Activated CD4-positive, alpha-beta T cell treated with anti-CD3 and anti-CD28 coated beads for 36 hours (primary cell): ENCODE measurements at places on chromosomes 11 and 22. TPM values are rescaled to one million over a fixed set of nuclear protein-coding genes. Genes with fewer than 3 reads are reported as not detected.

GRCh38 chr11:36540998-36541397, 26.8 kb upstream of the RAG1 start:
- H3K27me3 ChIP-seq: peaks cover 2% of the 10 kb centered on the region
- H3K4me3 ChIP-seq: no peak overlapping the region
- H3K4me1 ChIP-seq: no peaks in the 10 kb centered on the region

GRCh38 chr11:47523490-47524225, 29.3 kb downstream of the CELF1 start:
- H3K27me3 ChIP-seq: no peaks in the 10 kb centered on the region
- H3K4me3 ChIP-seq: peak overlapping the region; percentile 32
- peaks cover 72% of the 10 kb centered on the region for H3K4me1 ChIP-seq
- DNase-seq: peak; percentile 67
- peaks cover 11% of the 10 kb centered on the region for H3K36me3 ChIP-seq
- peak overlapping the region; percentile 85 for H3K27ac ChIP-seq

- peak; percentile 44 for DNase-seq
- H3K4me1 ChIP-seq: peaks cover 35% of the 10 kb centered on the region
- H3K36me3 ChIP-seq: no peaks in the 10 kb centered on the region
- H3K27ac ChIP-seq: peak overlapping the region; percentile 21
- peaks cover 36% of the 10 kb centered on the region for H3K27me3 ChIP-seq
Observed at GRCh38 chr11:128687321-128687720, 6.6 kb upstream of the FLI1 start.

DNA sequence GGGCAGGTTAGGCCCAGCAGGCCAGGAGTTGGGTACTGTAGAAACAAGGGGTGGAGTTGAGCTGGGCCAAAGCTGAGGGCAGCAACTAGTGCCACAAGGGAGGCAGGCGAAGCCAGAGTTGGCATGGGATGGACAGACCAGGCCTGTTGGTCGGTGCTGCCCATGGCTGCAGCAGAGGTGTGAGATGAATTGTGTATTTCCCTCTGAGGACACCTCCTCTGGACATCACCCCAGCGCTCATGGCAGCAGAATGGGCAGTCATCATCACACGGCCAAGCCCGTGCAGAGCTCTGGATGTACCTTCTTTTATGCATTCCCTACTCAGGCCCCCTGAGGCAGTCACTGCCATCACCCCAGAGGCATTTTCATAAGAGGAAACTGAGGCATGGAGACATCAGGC, 20.3 kb downstream of the TAB1 start:
- H3K27ac ChIP-seq: no peak overlapping the region
- no peak for DNase-seq
- H3K27me3 ChIP-seq: no peaks in the 10 kb centered on the region
- H3K4me3 ChIP-seq: no peak overlapping the region
- H3K36me3 ChIP-seq: peaks cover 37% of the 10 kb centered on the region

OR4C15 gene
- not detected for total RNA-seq

DNA sequence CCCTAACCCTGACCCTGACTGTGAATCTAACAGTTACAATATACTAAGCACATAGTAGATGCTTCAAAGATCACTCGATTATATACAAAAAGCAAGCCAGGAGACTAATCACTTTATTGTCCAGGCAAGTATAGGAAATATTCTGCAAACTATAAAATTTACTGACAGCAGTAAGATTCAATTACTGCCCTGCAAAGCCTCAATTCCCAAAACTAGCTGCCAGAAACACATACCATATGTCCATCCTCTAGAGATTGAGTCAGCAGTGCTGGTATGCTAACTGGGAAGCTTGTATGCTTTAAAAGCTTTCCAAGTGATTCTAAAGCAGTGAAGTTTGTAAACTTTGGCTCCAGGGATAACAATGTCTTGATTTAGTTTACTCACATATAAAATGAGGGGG, 26.1 kb downstream of the CSTF3 start:
- H3K27ac ChIP-seq: no peak overlapping the region
- DNase-seq: no peak
- no peaks in the 10 kb centered on the region for H3K27me3 ChIP-seq
- H3K4me1 ChIP-seq: peaks cover 2% of the 10 kb centered on the region
- peaks cover 9% of the 10 kb centered on the region for H3K36me3 ChIP-seq

DNA sequence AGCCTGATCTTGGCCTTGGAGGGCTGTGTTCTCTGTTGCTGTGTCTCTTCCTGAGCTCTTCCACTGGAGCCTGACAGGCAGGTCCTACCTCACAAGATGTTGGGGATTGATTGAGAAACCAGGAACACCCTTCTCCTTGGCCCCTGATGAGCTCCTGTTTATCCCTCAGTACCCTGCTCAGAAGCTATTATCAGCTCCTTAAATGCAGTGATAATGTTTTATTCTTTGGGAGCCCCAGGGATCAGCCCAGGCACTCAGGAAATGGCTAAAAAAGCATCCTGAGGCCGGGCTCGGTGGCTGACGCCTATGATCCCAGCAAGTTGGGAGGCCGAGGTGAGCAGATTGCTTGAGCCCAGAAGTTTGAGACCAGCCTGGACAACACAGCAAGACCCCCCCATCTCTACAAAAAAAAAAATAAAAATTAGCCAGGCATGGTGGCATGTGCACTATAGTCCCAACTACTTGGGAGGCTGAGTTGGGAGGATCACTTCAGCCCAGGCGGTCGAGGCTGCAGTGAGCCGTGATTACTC, 4.9 kb upstream of the PHLDA2 start:
- no peak for DNase-seq
- H3K4me1 ChIP-seq: peaks cover 17% of the 10 kb centered on the region
- H3K36me3 ChIP-seq: peaks cover 20% of the 10 kb centered on the region
- H3K27ac ChIP-seq: no peak overlapping the region

GRCh38 chr11:100890789-100891188, 203.7 kb downstream of the ARHGAP42 start:
- no peaks in the 10 kb centered on the region for H3K36me3 ChIP-seq
- H3K4me1 ChIP-seq: no peaks in the 10 kb centered on the region
- no peak overlapping the region for H3K27ac ChIP-seq
- DNase-seq: no peak
- H3K27me3 ChIP-seq: no peaks in the 10 kb centered on the region

DNA sequence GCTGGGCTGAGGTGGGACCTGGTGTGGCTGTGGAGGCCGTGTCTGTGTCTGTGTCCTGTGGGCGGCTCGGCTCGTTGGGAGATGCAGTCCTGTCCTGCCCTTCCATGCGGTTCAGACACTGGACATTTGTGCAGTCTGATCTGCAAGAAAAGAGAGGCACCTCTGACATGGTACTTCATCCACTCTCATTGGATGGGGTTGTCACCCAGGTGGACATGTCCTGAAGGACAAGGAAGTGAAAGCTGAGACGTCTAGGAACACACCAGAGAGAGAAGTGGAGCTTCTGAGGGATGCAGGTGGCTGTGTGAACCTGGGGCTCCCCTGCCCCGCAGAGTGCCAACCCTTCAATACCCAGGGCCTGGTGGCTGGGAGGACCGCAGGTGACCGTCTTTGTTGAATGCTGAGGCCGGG, 18.4 kb downstream of the TBX1 start:
- H3K4me1 ChIP-seq: peaks cover 8% of the 10 kb centered on the region
- no peaks in the 10 kb centered on the region for H3K36me3 ChIP-seq
- no peak for DNase-seq
- H3K27me3 ChIP-seq: peaks cover 13% of the 10 kb centered on the region

SCGB2A2 gene
- not detected for total RNA-seq

DNA sequence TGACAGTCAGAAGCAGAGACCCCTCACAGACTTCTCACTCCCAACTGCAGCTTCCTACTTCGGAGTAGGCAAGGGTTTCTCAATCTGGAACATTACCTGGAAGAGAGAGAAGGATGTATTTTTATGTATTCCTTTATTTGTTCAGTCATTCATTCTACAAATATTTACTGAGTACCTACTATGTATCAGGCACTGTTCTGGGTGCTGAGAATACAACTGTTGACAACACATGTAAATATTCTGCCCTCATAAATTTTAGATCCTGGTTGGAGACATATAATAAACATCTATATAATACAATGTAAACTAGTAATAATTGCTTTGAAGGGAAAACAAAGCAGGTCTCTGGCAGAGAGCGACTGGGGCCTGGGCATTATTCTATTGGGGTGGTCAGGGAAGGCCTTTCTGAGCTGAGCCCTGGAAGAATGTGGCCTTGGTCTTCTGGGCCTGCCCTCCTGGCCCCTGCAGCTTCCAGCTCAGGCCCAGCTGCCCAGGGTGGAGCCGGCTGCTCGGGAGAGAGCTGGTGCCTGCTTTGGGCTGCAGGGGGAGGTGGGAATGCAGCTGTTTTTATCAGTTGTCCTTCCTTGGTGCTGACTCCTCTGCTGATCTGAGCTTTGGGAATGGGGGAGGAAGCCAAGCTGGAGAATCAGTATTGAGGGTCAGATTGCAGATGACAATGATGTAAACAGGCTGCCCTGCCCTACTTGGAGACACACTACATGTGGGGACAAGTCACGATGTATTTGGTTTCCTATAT, 46.8 kb downstream of the PKNOX2 start:
- H3K27me3 ChIP-seq: peaks cover 10% of the 10 kb centered on the region
- H3K4me1 ChIP-seq: no peaks in the 10 kb centered on the region
- H3K36me3 ChIP-seq: no peaks in the 10 kb centered on the region
- no peak overlapping the region for H3K4me3 ChIP-seq
- DNase-seq: no peak

DNA sequence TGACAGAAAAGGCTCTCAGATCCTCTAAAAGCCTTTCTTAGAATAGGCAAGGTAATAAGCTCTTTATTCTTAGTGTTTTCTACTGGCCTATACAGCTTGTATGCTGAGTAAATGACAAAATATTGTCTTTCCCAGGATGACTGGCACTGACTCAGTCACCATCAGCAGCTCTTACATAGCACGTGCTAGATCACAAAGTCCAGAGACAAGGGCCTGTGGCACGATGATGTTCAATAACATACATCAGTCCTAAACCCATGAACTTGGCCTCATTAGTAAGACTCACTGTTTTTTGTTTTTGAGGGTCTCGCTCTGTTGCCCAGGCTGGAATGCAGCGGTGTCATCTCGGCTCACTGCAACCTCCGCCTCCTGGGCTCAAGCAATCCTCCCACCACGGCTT, 42.7 kb downstream of the CELF1 start:
- no peaks in the 10 kb centered on the region for H3K27me3 ChIP-seq
- peaks cover 31% of the 10 kb centered on the region for H3K36me3 ChIP-seq
- peak overlapping the region; percentile 90 for H3K27ac ChIP-seq
- H3K4me1 ChIP-seq: peaks cover 94% of the 10 kb centered on the region
- no peak overlapping the region for H3K4me3 ChIP-seq
- peak; percentile 58 for DNase-seq
